ENCODE measurements at places on chromosomes 1 and 21.

DNA sequence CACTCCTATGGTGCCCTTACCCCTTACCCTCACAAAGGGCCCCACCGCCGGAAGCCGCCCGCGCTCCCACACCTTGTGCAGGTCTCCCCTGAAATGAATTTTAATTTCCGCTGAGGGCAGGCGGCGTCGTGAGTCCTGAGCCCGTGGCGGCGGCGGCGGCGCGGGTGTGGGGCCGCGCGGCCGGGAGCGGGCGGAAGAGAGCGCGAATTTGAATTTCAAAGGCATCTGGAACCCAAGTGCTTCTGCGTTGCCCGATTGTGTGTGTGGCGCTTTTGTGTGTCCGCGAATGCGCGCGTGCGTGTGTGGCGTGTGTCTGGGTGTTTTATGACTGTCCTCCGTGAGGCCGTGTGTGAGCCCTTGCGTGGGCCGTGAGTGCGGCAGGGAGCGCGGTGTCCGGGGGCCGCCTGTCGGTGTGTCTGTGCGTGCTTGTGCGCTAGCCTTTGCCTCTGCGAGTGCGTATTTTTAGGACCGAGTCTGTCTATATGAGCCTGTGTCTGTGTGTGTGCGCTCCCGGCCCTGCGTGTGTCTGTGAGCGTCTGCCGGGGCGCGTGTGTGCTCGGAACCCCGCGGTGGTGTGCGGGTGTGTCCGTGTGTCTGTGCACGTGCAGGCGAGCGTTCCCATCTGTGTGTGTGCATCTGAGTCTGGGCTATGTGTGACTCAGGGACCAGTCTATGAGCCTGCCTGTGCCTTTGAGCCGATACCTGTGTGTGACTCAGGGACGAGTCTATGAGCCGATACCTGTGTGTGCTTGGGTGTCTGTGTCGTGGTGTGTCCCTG is 7.9 kb upstream of the ADGRB2 start:
- peak; percentile 67 for DNase-seq

DNA sequence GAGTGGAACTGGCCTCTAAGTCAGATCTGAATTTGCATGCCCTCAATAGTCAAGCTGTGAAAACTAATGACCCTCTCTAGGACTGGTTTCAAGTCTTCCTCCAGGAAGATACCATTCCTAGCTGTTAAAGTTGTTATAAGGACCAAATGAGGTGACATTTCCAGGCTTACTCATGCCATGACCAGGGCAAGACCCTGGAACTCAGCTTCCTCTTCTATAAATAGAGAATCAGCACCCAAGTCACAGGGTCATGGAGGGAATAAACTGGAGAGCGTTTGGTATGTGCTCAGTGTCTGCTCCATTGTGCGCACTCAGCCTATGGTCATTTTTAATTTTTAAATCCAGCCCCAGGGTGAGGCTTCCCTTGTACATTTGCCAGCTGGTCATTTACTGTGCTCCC is 2.5 kb downstream of the S100A9 start:
- DNase-seq: no peak

DNA sequence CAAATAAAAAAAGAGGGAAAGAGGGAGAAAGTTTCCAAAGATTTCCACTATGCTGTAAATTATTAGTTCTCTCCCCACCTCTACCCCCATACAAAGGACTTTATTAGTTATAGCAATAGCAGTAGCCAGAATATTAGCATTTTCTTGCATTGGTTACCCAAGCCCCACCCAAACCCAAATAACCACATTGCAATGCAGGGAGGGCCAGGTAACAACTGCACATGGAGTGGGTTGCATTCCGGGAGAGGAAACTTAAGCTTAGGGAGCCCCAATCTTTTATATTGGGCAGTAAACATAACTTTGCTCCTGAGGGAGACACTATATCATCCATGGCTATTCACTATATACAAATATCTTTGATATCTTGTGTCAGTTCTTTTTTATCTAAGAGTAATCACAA is 6.0 kb downstream of the ADIPOR1 start:
- DNase-seq: no peak

GRCh38 chr1:85494904-85495266 is 29.9 kb upstream of the DDAH1 start:
- no peak for DNase-seq

DNA sequence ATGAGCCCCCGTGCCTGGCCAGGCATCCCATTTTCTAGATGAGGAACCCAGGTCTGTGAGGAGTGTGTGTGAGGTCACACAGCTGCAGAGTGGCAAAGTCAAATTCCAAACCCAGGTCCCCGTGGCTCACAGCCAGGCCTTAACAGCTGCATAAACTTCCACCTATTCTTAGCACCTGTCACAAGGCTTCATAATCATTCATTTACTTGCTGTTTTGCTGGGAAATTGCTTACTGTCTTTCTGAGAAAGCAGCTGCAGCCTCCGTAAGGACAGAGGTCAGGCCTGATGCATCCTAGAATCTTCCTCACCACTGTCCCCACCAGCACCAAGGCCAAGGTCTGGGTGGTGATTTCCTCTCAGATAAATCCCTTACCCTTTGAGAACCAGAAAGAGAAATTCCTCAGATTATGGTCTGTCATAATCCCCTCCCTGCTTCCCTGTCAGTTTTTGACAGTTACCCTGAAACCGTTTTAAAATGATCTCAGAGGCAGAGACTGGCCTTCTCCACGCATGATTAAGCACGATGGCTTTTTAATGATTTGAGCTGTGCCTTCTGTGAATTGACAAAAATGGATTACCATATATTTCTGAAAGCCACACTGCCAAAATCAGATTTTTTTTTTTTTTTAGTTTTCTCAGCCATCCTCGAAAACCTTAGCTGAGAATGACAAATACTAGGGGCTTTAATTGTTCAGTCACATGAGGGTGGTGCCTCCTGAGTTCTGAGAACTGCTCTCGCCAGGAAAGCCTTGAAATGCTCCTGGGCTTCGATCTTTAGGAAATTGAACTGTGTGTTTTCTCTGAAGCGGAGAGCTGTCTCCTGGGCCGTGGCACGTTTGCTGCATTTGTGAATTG is 70.0 kb upstream of the SELENON start:
- DNase-seq: peak; percentile 56

DNA sequence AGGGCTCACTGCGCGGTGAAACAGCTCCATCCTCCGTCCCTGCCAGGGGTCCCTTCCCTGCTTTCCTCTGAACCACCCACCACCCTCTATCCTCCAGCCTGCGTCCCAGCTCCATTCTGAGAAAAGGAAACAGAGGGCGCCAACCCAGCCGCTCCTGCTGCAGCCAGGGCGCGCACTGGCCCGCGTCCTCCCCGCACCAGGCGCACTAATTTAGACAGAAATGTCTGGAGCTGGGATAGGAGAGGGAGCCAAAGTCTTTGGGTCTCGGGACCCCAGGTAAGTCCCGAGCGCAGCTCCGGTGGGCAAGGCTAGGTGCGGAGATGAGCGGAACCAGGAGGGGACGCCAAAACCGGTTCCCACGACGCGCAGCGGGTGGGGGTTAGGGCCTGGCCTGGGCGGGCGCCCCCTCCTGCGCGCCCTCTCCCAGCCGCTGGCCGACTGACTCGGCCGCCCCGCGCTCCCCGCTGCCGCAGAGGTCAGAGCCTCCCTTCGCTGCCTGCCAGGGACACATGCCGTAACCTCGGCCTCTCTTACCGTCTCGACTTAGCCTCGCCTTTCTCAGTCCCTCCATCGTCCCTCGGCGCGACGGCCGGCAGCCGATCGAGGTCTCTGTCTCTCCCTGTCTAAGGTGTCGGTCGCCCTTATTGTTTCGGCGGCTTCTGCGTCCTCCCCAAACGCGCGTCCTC is 2.0 kb downstream of the CAMK2N1 start:
- DNase-seq: peak; percentile 68

- no peak for DNase-seq
Measured at GRCh38 chr1:116321766-116322175, 51.3 kb upstream of the ATP1A1 start.

GRCh38 chr1:193785850-193786420 is 599.5 kb upstream of the B3GALT2 start:
- DNase-seq: no peak

DNA sequence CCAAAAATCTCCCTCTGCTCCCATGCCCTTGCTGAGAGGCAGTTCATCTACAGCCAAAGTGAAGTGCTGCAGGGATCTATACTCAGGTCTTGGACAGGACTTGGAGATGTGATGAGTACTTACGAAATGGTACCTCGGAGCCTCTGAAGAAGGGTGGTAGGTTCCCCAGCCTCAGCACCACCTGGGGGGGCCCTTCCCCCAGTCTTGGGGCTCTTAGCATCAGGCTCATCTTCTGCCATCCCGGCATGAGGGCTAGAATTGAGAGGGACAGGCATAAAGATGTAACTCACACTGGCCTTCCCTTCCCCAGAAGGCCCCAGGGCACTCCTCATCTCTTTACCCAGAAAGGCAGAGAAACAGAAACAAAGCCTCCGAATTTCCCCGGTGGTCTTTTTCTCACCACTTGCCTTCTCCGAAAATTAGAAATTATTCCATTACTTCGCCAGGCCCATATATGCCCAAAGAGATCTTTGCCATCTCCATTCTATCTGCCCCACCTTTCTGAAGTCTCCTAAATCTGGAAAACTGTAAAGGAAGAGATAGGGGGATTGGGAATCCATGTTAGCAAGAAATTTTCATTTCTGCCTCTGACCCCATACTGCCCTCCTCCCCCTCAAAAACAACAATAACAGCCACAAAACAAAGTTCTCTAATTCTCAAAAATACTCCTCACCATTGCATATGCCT is 827 bp downstream of the RFX5 start:
- DNase-seq: no peak

DNA sequence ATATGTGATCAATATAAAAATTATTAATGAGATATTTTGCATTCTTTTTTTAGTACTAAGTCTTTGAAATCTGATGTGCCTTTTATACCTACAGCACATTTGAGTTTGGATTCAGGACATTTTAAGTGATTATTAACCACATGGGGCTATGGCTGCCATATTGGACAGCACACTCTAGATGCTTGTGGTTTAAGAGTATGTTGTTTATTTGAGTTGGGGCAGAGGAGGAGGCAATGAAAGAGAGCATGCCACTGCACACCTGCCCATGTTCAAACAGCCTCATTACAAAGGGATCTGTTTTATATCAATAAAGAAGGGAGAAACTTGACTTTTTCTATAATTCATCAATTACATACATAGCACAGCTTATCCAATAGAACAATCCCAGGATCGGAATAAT is 99.4 kb upstream of the EDEM3 start:
- DNase-seq: no peak

DNA sequence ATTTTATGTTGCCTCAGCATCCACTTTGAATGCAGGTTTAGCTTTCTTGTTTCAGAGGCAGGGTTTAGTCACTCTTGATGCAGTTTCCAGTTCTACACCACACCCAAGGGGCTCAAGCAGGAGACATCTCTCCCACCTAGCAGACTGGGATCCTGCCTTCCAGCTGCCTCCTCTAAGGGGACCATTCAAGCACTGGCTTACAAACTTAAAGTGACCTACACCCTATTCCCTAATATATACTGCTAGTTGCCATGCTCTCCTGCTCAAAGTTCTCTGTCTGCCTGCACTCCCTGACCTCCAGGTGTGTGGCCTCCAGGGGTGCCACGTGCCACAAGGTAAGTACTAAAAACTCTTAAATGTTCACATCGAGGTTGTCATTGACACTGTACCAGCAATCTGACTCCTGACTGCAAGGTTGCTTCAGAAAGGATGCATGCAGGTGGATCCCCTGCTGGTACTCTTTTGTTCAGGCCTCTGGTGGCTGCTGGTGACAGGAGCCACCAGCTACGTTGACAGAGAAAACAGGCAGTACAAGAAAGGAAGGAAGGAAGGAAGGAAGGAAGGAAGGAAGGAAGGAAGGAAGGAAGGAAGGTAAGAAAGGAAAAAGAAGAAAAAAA is 185.9 kb downstream of the COQ8A start:
- DNase-seq: peak; percentile 21

GRCh38 chr1:154104433-154105082 is 50.3 kb downstream of the NUP210L start:
- no peak for DNase-seq

GRCh38 chr1:181090641-181091126 is 2.2 kb downstream of the IER5 start:
- DNase-seq: peak; percentile 71

GRCh38 chr21:44932408-44933181 is 7.2 kb upstream of the SLX9 start:
- no peak for DNase-seq

GRCh38 chr1:219659005-219659600 is 46.2 kb upstream of the ZC3H11B start:
- no peak for DNase-seq

GRCh38 chr1:66401244-66401643 is 132.7 kb upstream of the SGIP1 start:
- no peak for DNase-seq

DNA sequence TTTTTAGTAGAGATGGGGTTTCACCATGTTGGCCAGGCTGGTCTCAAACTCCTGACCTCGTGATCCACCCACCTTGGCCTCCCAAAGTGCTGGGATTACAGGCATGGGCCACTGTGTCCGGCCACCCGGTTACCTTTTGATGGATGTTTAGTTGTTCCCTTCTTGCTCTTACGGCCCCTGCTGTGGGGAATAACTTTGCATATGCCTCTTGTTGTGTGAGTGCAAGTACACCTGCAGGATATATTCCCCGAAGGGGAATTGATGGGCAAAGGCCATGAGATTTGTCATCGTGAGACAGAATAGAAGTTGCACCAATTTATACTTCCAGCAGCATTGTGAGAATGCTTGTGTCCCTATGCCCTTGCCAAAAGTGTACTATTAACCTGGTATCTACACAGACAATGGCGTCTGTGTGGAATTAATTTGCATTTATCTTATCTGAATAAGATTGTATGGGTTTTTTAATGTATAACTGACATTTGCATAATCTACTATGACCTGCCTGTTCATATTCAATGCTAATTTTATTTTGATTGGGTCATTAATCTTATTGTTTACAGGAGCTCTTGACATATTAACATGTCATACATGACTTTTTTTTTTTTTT is 8.1 kb downstream of the IL6R start:
- no peak for DNase-seq

DNA sequence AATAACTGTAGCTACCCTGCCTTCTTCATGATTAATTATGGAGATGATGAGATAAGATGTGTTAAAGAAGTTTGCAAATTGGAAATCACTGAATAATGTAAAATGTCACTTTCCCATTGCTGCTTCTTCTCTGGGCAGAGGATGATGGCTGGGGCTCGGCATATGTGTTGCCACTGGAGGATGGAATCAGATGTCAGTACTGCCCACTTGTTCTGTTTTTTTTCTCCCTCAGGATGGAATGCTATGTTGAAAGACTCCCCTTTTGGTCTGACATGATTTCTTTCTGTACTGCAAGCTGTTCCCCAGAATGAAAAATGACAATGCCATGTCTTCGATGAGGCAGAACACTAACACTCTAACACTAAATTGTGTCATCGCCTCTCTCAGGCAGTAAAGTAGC is 373.9 kb upstream of the SPAG17 start:
- no peak for DNase-seq

GRCh38 chr1:54488779-54489626 is 59.0 kb upstream of the ACOT11 start:
- DNase-seq: peak; percentile 78

- DNase-seq: peak; percentile 24
Measured at GRCh38 chr1:39086865-39087409, 60.8 kb downstream of the NDUFS5 start.

Data from small intestine (tissue), 16 donors.